Bronchial epithelial cell (primary cell): ENCODE measurements at places on chromosomes 5 and 9. TPM values are rescaled to one million over a fixed set of nuclear protein-coding genes. Genes with fewer than 3 reads are reported as not detected.

- no peak for DNase-seq
These were observed 166.3 kb downstream of the TMEM167A start for GRCh38 chr5:82910905-82911304.

DNA sequence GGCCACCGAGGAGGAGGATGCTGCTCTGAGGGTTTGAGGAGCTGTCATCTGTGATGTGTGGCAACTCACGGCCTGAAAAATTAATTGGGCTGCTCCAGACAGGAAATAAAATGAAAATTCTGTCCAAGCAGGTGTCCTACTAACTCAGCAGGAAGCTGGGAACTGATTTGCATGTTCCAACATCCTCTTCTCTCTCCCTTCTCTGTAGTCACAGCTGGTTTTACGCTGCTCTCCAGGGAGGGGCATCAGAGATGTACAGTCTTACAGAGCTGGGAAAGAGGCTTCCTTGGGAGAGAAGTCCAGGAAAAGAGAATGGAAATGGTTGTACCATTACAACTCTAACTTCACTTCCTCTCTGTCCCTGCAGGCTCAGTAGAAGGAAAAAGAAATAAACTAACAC lies 24.2 kb upstream of the SIL1 start:
- peak; percentile 29 for DNase-seq

DNA sequence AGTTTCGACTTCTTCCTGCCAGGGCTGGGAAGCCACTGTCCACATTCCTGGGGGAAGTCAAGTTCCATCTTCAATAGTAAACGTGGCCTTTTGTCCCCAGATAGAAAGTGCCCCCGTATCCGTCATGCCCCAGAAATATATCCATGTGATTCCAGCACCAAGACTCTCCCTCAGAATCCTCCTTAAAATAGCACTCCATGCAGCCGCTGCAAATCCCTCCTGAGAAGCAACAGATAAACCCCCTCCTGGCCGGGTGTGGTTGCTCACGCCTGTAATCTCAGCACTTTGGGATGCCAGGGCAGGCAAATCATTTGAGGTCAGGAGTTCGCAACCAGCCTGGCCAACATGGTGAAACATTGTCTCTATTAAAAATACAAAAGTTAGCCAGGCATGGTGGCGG lies 126.1 kb downstream of the OLFM1 start:
- DNase-seq = no peak

DNA sequence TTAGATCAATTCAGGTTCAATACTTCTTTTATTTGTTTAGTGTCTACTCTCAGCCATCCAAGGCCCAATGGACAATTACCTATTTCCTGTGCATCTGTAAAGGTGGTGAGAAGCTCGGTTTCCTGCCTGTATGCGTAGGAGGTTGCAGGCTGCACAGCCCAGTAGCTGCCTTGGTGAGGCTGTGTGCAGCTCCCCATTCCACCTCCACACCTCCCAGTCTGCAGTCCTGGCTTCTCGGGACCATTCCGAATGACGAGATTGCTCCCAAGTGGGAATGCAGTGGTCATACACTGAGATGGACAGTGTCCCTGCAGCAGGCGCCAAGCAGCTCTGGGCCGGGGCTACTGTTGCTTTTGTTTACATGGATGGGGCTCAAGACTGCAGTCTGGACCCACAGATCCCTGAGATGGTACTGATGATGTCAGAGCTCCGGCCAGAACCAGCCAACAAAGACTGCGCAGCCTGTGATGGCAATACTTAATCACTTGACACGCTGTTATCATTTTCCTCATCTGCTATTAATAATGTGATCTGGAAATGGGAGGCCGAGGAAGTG lies 206.1 kb upstream of the IRX1 start:
- no peak for DNase-seq

- DNase-seq = no peak
These were observed 566 bp downstream of the RPP25L start for GRCh38 chr9:34611251-34611810.

The OR1J2 gene
- total RNA-seq = not detected in 2 replicates

The DNLZ gene
- total RNA-seq = 14.5 and 17.4 TPM in 2 replicates

DNA sequence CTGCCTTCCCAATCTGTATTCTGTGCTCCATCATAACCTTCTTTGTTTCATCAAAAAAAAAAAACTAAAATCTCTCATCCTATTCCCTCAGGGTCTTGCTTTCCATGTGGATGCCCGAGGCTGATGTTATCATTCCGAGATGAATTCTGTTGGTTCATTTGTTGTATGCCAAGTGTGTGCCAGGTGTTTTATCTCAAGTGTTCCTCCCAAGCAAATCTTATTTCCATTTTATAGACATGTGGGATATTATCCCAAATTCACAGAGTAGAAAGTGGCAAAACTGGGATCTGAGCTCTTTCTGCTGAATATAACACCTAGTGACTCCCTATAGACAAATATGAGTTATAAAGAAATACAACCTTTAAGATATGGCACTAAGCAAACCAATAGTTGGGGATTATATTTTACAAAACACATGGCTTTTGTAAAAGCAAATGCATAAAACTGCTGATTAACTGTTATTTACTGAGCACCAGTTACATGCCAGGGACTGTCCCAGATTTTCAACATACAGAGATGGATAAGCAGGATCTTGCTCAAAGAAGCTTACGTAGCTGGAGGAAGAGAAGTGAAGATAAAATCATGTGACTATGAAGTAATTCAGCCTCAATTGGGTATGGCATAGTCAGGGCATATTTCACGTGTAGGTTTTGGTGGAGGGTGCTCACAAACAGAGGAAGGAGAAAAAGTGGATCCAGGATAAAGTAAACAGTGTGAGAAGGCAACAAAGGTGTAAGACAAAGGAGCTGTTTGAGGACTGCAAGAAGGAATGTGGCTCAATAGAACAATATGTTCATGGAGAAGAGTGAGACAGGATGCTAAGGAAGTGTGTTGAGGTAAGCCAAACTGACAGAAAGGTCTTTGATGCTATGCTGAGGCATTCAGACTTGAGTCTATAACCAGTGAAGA lies 143.3 kb upstream of the ADAMTSL1 start:
- peak; percentile 32 for DNase-seq

GRCh38 chr9:86308687-86309086 lies 26.3 kb upstream of the ISCA1 start:
- no peak for DNase-seq

- DNase-seq = no peak
These were observed 448.4 kb upstream of the TLE4 start for GRCh38 chr9:79123415-79123814.

The FBP2 gene
- total RNA-seq = not detected in 2 replicates

- DNase-seq = no peak
These were observed 32.6 kb upstream of the TMEM250 start for GRCh38 chr9:136151214-136151804.

- DNase-seq = peak; percentile 30
These were observed 175.8 kb upstream of the CHD1 start for GRCh38 chr5:99104538-99105132.

The CCDC192 gene
- total RNA-seq = not detected in 2 replicates

GRCh38 chr9:84969084-84969483 lies 299.6 kb downstream of the NTRK2 start:
- DNase-seq = peak; percentile 95

- peak; percentile 21 for DNase-seq
These were observed 663.8 kb upstream of the CDH9 start for GRCh38 chr5:27701931-27702903.

GRCh38 chr5:130112246-130112645 lies 208.0 kb downstream of the CHSY3 start:
- DNase-seq = no peak

The KDM3B gene
- total RNA-seq = 42.4 and 44.5 TPM in 2 replicates

- no peak for DNase-seq
These were observed 32.9 kb downstream of the INVS start for GRCh38 chr9:100131875-100132430.

DNA sequence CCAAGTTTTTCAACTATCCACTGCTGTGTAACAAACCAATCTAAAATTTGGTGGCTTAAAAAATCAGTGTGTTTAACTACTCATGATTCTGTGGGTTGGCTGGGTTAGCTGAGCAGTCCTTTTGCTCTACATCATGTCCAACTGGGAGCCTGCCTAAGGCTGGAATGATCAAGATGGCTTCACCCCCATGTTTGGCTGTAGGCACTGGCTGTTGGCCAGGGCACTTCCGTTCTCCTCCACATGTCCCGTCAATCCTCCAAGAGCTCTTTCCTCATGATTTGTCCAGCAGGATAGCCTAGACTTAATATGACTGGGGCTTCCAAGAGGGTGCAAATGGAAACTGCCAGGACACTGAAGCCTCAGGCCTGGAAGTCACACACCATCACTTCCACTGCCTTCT lies 17.0 kb upstream of the TSSK1B start:
- DNase-seq = no peak

DNA sequence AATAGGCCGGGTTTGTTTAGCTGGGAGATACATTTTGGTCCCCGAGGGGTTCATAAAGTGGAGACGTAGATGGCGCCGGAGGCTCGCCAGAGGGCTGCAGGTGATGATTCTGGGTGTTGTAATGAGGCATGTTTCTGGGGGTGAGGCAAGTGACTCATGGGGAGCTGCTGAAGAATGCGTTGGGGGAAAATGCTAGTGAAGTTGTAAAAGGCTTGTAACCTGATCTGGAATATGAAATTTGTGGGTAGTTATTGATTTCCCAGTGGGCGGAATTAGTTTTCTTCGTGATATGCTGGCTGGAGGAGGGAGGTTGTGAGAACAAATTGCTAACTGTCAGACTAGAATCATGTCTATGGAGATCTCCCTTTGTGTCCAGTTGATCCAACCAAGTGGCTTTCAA lies 158.3 kb downstream of the DOCK2 start:
- DNase-seq = no peak

- DNase-seq = no peak
These were observed 37.8 kb downstream of the MOCS2 start for GRCh38 chr5:53071738-53072137.

GRCh38 chr5:130939059-130939458 lies 226.0 kb downstream of the HINT1 start:
- no peak for DNase-seq
